Amniotic epithelial cell (primary cell): ENCODE measurements at places on chromosomes 2 and 18.

DNA sequence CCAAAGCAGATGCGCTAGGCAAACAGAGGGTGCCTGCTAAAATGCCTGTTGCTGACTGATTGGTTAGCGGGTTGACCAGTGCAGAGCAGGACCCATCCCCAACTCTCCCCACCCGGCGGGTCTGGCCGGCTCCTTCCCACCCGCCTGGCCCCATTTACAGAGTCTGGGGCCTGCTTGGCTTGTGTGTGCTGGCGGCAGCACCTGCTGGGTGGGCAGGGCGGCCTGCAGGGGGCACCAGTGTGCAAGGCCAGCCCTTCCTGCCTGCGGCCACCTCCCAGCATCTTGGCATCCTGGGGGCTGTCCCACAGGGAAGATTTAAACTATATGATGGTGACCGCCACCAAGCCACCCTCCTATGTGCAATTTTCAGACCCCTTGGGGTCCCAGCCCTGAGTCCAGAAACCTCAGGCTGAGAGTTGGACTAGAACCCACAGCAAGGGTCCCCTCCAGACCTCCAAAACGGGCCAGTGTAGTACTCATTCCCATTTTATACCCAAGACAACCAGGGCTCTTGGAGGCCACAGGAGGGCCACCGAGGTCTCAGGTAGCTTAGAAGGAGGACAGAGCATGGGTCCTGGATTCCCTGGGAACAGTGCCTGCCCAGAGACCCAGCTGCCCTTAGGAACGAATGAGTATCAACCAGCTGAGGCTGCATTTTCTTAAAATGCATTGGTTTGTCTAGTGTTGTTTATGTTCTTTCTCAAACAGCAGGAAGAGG, 173.6 kb downstream of the SMAD7 start:
- DNase-seq = peak; percentile 30

DNA sequence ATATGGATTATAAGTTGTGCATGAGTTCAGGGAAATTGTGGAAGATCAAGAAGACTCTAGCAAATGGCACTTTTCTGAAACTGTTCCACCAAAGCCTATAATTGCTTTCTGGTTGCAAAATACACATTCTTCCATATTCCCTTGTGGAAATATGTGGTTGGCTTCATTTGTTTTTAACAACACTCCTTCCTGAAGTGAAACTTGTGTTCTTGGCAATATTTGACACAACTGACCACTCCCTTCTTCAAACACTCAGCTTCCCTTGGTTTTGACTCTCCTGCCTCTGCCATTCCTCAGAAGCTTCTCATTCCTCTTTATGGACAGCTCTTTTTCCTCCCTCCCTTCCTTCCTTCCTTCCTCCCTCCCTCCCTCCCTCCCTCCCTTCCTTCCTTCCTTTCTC, 192.3 kb downstream of the PMAIP1 start:
- no peak for DNase-seq

GRCh38 chr2:11333427-11334183, 10.8 kb downstream of the ROCK2 start:
- DNase-seq = no peak

DNA sequence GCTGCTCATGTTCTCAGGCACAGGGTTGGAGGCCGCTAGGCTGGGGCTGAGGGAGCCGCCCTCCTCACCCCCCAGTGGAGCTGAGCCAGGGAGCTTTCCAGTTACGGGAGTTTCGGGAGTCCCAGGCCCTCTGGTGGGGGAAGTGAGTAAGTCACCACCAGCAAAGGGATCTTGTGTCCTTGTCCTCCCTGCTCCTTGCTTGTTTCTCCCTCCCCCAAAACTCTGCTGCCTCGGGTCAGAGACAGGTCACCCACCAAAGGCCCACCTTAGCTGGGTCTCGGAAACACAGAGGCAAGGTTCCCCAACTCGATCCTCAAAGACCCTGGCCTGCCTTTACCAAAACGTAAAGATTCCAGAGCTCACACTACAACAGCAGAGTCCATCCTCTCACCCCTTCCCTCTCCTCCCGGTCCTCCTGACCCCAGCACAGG, 60.5 kb upstream of the POMC start:
- DNase-seq = peak; percentile 58

DNA sequence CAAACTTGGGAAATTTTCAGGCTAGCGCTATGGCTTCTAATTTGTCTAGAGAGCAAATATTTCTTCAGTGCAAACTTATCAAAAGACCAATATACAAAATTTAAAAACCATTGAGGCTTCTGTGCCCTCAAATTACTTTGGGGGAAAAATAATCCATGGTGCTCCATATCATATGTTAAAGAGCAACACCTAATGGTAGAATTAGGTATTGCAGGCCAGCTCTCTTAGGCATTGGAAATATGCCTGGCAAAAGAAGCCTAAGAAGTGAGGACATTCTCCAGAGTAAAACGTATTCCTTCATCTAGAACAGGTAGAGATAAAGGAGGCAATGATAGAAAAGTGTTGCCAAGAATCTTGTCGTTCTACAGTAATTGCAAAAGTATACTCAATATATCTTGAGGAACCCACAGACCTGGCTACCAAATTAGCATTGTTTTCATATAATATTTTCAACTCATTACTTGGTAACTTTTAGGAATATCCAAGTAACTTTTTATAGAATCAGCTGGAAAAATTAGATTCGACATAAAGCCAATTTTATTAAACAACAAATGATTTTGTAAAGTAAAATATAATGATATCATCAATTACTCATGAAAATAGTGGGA, 401.1 kb downstream of the BCL11A start:
- peak; percentile 4 for DNase-seq

- no peak for DNase-seq
Observed at GRCh38 chr2:102055346-102055990, 63.7 kb downstream of the IL1R2 start.

DNA sequence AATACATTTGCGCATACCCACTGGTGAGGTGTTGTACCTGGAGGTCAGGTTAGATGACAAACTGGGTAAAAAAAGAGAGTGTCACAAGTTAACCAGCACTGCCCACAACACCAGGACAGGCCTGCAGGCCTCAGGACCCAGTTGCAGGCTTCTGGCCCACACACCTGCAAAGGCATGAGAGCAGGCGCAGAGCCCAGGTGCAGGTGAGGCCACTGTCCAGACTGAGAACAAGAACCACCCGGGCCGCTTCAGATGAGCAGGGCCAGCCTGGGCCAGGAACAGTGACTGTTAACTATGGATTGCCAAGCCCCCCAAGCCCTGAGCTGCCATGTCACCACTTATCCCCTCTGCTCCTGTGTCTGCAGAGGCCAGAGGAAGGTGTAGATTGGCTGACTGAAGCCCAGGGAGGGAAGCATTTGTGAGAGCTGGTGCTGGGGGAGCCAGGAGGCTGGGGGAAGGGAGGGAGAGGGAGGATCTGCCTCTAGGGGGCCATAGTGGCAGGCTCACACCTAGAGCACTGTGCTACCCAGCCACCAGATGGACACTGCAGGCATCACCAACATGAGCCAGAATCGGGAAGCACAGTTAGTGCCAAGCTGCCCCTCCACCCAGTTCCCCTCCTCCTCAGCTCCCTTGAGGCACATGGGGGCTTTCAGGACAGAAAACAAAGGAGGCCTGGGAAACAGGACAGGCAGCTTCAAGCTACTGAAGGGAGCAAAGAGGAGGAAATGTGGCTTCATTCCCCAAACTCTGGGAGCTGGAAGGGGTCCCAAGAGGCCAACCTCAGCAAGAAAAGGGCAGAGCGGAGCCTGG, 35.4 kb downstream of the SFXN5 start:
- no peak for DNase-seq

- DNase-seq = no peak
Observed at GRCh38 chr2:32780961-32781360, 153.1 kb downstream of the TTC27 start.

DNA sequence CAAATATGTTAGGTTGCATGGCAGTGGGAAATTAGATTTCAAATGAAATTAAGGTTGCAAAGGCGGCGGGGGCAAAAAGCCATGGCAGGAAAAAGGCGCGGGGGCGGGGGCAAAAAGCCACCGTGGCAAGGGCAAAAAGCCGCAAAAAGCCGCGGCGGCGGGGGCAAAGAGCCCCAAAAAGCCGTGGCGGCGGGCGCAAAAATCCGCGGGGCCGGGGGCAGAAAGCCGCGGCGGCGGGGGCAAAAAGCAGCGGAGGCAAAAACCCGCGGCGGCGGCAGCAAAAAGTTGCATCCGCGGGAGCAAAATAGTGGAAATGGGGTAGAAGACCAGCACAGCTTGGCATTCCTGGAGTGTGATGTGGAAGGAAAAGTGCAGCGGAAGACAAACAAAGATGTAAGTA, 417.1 kb downstream of the ANKRD30B start:
- no peak for DNase-seq

GRCh38 chr2:180609626-180610340, 370.6 kb upstream of the UBE2E3 start:
- DNase-seq = no peak

GRCh38 chr2:223046470-223047040, 5.4 kb upstream of the KCNE4 start:
- peak; percentile 29 for DNase-seq

DNA sequence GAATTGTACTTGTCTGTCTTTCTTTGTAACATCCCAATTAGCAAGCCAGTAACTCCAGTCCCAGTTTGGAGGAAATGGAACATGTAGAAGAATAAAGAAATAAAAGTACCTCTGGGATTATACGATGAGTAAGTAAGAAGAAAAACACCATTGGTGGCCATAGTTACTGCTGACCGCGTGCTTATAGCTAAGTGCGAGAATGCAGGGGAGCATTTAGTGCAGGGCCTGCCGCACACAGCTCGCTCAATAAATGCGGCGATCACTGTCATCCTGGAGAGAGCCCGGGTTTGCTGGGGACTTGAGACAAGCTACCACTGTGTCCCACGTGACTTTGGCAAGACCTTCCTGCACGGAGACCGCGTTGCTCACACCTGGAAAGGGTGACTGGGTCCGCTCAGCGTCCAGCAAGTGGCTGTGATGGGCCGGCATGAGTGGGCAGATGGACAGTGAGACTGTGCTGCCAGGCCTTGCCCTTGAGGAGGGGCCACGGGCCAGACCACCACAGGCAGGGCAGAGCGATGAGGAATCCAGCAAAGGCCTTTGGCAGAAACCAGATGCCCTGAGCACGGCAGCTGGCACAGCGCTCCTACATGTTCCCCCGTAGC, 54.8 kb downstream of the ADI1 start:
- no peak for DNase-seq

GRCh38 chr2:172335736-172336135, 91.7 kb upstream of the ITGA6 start:
- no peak for DNase-seq

- DNase-seq = no peak
Observed at GRCh38 chr2:166784296-166784946, 103.9 kb upstream of the XIRP2 start.

- DNase-seq = no peak
Observed at GRCh38 chr2:217396165-217396564, 536.3 kb upstream of the TNP1 start.

GRCh38 chr2:110860630-110861029, 128.3 kb downstream of the ACOXL start:
- DNase-seq = no peak

- peak; percentile 8 for DNase-seq
Observed at GRCh38 chr2:221068123-221068522, 504.0 kb downstream of the EPHA4 start.

- no peak for DNase-seq
Observed at GRCh38 chr18:2070631-2071030, 500.7 kb downstream of the METTL4 start.

GRCh38 chr2:10524851-10525572, 76.9 kb upstream of the ODC1 start:
- no peak for DNase-seq

DNA sequence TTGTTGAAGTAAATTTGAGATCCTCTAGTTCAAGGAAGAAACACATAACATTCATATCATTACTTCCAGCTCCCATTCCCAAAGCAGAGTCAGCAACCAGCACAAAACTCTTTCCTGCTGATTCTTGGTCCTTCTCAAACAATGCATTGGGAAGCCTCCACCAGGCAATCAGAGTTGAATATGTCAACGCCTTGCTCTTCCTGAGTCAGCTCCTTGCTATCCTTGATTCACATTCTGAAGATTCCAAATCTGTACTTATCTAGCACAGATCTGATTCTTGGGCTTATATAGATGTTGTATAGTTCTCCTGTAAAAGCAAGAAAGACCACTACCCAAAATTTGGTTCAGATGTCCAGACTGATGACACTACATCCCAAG, 29.6 kb downstream of the CFAP210 start:
- DNase-seq = peak; percentile 12

- no peak for DNase-seq
Observed at GRCh38 chr2:132726155-132726554, 56.1 kb upstream of the LYPD1 start.

DNA sequence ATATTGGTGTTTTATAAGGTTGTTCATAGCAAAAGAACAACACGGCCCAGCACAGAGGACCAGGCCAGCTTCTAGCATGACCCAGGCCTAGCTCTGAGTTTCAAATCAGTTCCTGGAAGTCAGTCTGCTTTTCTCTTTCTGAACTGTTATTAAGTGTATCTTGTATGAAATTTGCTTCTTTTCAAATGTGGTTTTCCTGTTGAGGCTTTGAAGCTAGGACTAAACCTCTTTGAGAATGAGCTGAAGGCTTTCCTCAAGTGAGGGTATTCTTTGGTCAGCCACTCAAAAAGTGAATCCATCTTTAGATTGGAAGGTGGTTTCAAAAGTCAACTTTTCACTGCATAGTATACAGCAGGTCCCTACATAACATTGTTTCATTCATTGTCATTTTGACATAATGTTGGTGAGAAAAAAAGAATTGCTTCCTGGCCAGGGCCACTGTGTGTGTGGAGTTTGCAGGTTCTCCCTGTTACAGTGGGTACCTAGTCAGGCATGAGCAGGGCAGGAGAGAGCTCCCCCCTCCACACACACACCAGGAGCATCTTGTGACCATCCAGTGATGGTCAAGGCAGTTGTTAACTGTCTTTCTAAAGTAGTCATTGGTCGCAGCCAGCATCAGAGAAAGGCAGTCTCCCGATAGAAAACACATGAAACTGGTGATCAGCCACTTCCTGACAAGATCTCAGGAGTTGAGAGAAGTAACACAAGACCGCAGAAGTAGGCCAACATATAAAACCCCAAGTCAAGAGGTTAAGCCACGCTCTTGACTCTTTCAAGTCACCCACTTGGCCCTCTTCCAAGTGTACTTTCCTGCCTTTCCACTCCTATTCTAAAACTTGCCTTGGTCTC, 6.7 kb upstream of the ACAA2 start:
- peak; percentile 51 for DNase-seq

GRCh38 chr2:37877457-37878315, 47.4 kb upstream of the RMDN2 start:
- peak; percentile 53 for DNase-seq

GRCh38 chr2:210524533-210524932, 31.9 kb upstream of the CPS1 start:
- no peak for DNase-seq

DNA sequence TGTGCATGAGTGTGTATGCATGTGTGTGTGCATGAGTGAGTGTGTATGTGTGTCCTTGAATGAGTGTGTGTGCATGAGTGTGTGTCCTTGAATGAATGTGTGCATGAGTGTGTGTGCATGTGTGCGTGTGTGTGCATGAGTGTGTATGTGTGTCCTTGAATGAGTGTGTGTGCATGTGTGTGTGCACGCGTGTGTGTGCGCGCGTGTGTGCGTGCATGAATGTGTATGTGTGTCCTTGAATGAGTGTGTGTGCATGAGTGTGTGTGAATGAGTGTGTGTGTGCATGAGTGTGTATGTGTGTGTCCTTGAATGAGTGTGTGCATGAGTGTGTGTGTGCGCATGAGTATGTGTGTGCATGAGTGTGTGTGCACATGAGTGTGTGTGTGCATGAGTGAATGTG, 271.9 kb downstream of the RNF144A start:
- DNase-seq = no peak
